ENCODE measurements at places on chromosomes 2 and 18.

GRCh38 chr2:238420878-238421694 is 5.6 kb upstream of the ASB1 start:
- DNase-seq = no peak

DNA sequence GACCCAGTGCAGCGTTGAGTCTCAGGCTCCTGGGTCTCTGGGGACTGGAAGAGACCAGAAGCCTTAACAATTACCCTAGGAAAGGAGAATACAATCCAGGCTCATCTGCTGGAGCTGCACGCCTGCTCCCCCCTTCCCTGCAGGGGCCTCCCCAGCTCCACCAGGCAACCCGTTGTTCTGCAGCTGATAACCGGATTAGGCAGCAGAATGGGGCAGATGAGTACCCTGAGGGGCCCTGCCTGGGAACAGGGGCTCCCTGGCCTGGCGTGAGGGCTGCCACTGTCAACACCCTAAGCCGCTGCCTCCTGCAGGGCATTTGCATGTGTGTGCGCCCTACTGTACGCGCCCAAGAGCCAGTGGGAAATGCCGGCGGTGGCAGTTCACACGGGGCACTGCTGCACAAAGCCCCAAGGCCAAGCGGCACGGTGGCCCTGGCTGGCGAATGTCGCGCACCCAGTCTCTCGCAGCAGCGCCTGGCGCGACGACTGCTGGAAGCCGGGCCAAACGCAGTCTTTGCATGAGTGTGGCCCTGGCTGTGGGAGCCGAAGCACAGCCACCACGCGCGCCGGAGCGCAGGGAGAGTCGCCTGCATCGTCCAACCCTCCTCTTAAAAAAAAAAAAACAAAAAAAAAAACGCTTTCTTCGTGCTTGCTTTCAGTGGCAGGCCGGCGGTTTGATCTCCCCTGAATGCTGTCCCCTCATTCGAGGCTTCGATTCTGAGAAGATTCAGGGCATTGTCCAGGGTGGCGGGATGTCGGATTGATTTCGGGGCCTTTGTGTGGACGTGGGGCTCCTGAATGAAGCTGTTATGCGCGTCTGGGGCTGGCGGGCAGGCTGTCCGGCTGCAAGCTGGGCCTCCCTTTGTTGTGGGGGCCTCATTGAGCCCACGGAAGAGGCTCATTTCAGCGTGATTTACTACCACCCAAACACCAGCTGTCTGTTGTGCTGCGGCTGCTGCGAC is 63.8 kb downstream of the SETBP1 start:
- no peak for DNase-seq

GRCh38 chr2:216306868-216307267 is 65.4 kb downstream of the MARCHF4 start:
- DNase-seq = no peak

DNA sequence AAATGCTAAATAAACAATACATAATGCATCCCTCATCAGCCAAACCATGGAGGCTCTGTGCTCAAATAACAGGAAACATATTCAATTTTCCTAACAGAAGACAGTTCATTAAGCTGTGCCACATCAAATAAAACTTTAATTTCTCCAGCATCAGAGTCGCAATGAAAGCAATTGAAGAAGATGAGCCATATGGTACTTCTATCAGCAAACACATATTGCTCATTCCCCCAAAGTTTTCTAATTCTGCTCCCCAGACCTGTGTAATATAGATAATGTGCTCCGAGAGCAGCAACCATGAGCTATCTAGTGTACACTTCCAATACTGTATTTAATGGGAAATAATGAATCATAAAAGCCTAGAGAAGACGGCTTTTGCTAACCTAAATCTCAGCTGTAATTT is 263.2 kb downstream of the MEIS1 start:
- DNase-seq = no peak

DNA sequence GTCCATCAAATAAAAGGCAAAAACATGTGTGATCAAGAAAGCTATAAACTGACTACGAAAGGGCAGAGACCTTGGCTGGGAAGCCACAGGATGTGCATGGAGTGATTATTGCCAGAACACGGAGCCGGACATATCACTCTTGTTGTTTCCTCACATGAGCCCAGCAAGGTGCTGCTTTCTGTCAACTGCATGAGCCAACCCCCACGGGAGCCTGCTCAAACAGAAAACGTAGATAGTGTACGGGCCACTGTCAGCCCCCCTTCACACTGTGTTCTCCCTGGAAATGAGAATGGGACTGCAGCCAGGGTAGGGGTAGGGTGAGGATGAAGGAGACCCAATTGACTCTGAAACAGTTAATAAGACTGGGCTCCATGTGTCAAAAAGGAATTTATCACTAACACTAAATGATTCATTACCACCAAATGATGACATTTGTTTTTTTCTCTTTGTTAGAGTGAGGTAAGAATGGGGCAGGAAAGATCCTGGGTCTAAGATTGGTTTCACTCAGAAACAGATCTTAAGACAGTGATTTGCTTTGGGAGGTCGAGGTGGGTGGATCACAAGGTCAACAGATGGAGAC is 235.8 kb downstream of the MREG start:
- no peak for DNase-seq

DNA sequence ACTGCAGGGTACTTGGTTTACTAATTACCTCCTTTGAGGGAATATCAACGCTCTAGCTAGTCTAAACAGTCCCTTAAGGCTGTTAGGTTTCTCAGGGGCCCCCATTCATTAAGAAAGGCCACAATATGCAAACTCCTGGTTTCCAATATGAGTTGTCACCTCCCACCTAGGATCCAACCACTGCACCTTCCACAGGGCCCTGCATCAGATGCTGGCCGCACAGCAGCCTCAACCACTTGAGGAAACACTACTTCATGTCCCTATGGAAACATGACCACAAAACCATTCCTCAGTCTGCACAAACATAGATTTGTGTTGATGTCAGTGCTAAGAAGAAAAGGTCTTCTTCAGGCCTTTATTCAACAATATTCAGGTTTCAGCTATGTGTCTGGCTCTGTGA is 40.9 kb downstream of the STAT4 start:
- DNase-seq = no peak

DNA sequence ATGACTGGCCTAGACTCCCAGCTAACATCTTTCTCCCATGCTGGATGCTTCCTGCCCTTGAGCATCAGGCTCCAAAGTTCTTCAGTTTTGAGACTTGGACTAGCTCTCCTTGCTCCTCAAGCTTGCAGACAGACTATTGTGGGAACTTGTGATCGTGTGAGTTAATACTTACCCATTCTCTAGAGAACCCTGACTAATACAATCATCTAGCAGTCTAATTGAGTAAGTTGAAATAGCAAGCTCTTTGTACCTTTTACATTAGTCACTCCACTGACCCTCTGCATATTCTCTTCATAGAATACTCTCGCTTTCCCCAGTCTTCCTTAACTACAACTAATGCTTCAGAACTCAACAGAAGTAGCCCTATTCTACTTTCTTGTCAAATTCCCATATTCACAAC is 434.6 kb upstream of the NXPH2 start:
- no peak for DNase-seq

- DNase-seq = no peak
These were observed 28.1 kb downstream of the COBLL1 start for GRCh38 chr2:164813535-164813934.

GRCh38 chr2:47905386-47906156 is 727 bp downstream of the FBXO11 start:
- DNase-seq = peak; percentile 48

GRCh38 chr2:133408671-133409070 is 159.6 kb downstream of the NCKAP5 start:
- no peak for DNase-seq

DNA sequence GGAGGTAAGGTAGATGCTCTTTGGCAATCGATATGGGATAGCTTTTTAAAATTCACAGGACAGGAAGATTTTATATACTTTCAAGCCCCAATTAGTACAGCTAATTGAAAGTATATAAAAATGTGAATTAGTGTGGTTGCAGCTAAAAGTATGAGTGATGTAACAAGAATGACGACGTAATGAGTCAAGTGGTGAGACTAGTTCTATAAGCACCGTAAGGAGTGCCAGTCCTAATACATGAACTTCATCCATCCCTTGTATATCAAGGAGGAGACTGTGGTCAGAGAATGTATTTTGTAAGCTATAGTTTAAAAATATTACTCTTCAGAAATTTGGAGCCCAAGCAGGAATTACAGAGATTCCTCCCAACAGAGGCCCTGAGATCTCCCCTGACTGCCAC is 25.8 kb downstream of the DNAJC27 start:
- no peak for DNase-seq

- DNase-seq = no peak
These were observed 39.2 kb upstream of the PNPT1 start for GRCh38 chr2:55732854-55733253.

DNA sequence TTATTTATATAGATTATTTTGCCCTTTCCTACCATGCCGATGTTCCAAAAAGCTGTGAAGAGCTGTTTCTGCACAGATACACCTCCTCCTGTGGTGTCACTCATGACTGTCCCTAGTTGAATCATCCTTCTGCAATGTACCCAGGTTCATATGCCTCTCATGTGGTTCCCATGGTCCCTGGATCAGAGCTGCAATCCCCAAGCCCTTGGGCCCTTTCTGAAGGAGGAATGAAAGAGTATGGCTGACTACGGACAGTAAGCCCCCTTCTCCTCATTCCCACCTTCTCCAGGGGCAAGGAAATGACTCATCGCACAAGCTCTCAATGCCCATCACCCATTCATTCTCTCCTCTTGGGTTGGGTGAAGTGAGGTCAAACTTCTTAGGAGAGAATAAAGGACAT is 63.9 kb upstream of the ACVR1 start:
- DNase-seq = no peak

GRCh38 chr2:61134141-61134540 is 27.8 kb upstream of the C2orf74 start:
- DNase-seq = no peak

- no peak for DNase-seq
These were observed at the start of gene MLPH for GRCh38 chr2:237486819-237487448. MLPH (plus strand) TSS chr2:237487251; CDS start chr2:237493427, 6,176 bp downstream.

DNA sequence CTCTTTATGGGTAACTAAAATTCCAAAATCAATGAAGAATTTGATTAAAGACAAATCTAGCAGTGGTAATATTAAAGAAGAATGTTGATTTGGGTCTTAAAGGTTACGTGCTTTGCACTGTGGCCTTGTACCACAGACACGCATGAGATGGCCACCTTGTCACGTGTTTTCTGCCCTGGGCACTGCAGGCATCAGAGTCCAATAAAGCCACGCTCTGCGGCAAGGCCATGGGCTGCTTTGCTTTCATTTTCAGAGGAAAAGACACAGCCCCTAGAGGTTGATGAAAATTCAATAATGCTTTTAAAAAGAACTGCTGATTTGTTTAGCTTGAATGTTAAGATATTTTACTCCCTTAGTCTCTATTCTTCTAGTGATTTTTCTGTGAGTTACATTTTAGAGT is 30.4 kb downstream of the AOX1 start:
- no peak for DNase-seq

GRCh38 chr2:37795456-37795855 is 124.0 kb upstream of the CDC42EP3 start:
- no peak for DNase-seq

DNA sequence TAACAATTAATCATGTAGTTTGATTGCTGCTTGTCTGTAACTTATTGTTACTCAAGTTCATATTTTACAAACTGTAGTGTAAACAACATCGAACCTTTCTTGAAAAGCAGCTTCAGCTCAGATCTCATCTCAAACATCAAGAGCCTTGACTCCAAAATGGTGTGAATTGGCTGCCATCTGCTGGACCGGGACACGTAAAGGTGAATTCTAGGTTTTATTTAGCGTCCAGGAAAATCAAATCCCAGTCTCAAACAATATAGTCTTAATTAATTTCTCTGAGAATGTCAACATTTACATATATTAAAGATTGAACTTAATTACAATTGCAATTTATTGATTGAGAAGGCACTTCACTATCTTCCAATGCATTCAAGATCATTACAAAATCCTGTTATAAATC is 453.0 kb downstream of the GALR1 start:
- DNase-seq = peak; percentile 6

DNA sequence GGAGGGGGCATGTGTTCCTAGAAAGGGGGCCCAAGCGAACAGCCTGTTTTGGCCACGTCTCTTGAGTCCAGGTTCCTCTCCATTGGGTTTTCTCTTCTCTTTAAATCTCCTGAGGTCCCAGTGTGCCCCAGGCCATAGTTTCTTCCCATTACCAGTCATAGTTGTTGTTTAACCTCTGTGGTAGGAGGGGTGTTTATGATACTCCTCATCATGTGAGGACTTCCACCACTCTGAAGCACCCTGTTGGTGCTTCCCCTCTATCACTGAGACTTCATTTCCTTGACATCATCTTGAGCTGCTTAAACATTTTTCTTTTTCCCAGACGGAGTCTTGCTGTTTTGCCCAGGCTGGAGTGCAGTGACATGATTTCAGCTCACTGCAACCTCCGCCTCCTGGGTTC is 45.9 kb downstream of the WIPF1 start:
- no peak for DNase-seq

- no peak for DNase-seq
These were observed 1740.2 kb upstream of the CELF4 start for GRCh38 chr18:39305766-39306165.

DNA sequence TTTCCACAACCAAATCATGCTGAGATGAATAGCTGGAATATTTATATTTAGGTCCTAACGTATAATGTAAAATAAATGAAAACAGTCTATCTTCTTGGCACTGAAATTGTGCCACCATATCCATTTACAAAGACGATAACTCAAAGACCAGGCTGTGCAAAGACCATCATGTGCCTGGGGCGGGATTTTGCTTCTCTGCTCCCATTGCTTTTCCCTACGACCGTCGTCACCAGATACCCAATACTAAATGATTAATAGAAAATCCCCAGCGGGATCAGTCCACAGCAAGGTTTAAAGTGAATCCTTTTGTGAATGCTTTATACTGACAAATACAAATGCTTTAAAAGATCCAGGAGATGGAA is 194.3 kb upstream of the ARL4C start:
- DNase-seq = no peak

DNA sequence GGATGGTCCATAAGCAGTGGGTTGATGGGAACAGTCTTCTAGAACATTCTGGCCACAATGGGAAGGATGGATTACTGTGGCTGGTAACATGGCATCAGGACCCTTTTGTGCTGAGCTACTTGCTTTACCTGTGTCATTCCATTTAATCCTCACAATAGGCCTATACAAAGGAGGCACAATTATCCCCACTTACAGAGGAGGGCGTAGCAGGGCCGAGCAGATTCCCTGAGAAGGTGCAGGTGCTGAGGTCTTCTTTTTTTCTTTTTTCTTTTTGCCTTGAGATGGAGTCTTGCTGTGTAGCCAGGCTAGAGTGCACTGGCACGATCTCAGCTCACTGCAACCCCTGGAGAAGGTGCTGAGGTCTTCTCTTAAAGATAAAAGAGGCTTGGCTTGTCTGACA is 6.7 kb upstream of the LRRC30 start:
- no peak for DNase-seq

GRCh38 chr2:217356781-217357180 is 496.9 kb upstream of the TNP1 start:
- DNase-seq = no peak

GRCh38 chr2:121492409-121492808 is 38.3 kb upstream of the RNU4ATAC start:
- no peak for DNase-seq

Measured in CD4-positive, alpha-beta T cell treated with Interleukin-15 for 4 hours (primary cell).